ENCODE measurements at places on chromosomes 6 and 20.

DNA sequence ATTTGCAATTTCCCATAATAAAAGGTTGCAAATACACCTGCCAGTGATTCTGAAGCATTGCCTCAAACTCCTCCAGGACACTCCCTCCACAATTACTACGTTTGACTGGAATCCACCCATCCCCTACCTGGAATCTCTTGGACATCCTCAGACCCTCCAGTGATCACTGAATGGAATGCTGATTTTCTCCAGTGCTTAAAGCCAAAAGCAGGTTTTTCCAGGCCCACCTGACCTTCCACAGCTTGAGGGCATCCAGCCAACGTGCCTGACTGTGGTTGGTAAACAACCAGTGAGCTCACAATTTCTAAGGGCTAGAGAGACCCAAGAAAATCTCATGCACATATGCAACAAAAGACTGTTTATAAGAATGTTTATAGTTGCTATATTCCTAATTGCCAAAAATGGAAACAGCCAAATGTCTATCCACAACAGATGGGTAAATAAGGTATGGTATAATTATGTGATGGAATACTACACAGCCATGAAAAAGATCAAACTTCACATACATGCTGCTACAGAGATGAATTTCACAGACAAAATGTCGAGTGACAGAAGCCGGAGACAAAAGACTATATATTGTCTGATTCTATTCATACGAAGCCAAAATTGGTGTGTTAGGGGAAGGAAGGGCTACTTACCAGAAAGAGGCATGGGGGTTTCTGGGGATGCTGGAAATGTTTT lies 147.1 kb upstream of the RREB1 start:
- DNase-seq, result no peak

- DNase-seq, result no peak
Measured at GRCh38 chr20:17661121-17661744, 20.8 kb downstream of the RRBP1 start.

- no peak for DNase-seq
Measured at GRCh38 chr20:35823937-35824336, 52.1 kb downstream of the PHF20 start.

DNA sequence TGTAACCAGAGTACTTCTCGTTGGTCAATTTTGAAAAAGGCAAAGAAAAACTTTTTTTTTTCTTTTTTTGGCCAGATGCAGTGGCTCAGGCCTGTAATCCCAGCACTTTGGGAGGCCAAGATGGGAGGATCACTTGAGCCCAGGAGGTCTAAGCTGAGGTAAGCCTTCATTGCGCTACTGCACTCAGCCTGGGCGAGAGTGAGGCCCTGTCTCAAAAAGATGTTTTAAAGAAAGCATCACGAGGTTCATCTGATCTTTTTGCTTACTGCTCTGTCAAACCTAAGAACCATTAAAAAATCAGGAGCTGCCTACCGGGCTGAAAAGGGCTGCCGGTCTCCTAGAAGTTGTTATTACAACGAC lies 607 bp downstream of the LYRM2 start:
- DNase-seq, result no peak

DNA sequence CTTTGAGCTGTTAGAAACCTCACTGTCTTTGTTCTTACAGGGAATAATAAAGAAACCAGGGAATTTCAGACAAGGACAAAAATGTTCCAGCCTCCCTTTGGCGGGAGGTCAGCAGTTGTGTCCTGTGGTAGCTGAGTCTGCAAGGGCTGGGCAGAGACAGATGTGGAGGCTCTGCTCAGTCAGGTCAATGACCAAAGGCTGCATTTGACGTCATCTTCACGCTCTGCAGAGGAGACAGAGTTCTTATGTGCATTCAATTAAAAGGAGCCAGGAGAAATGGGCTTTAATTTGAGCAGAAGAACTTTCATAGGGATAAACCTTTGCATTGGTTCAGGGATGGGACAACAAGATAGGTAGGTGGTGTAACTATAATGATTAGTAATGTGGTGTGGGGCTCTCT lies 45.1 kb upstream of the FOXA2 start:
- no peak for DNase-seq

DNA sequence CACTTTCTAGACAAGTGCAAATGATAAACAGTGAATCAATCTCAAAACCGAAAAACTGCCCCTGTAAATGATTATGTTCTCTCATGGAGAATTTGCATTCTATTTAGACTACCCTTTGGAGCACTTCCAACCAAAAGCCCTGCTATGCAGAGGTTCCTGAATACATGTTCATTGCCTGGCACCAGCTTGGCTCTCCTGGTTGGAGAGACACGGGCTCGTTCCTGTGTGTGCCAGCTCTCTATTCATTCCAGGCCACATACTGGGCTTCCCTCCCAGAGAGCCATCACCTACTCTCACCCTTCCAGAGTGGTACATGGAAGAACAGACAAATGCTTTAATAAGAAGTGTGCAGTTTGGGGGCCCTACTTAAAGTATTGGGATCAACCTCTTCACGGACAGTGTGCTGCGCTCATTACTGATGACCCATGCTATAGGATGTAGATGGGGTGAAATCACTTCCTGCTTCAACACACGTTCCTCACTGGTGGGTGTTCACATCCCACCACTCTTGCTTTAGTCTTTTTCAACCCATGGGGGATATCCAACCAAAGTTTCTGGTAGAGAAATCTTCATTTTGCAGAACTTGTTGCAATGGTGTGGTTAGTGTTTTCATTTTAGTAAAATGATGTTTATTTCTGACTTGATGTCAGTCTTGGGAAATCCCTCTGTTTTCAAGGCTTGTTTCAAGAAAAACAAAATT lies 38.5 kb upstream of the NAA20 start:
- no peak for DNase-seq

DNA sequence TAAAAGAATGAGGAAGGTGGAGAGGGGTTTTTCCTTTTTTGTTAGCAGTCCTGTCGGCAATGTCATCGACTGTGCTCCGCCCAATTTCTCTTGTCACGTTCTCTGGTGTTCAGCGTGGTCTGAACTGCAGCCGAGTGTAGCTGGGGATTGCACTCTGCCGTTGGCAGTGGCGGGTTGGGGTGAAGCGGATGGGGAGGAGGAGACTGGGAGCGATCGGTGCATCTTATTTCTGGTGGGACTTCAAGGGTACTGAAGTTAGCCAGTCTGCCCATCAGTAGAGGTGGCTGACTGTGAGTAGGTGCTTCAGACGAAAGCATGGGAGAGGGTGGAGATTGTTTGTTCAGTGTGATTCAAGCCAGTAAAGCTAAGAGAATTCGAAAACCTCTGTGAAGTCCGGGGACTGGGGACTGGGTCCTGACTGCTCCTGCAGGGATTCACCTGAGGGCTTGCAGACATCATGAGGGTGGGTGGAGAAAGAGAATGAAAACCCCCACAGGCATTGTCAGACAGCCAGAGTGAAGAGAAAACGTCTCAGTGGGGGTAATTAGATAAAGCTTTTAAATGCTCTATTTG lies 5.1 kb downstream of the RREB1 start:
- peak; percentile 16 for DNase-seq

GRCh38 chr20:21127201-21127981 lies 1.5 kb downstream of the KIZ start:
- DNase-seq, result no peak

GRCh38 chr20:33893314-33893713 lies 82.2 kb downstream of the CHMP4B start:
- no peak for DNase-seq

DNA sequence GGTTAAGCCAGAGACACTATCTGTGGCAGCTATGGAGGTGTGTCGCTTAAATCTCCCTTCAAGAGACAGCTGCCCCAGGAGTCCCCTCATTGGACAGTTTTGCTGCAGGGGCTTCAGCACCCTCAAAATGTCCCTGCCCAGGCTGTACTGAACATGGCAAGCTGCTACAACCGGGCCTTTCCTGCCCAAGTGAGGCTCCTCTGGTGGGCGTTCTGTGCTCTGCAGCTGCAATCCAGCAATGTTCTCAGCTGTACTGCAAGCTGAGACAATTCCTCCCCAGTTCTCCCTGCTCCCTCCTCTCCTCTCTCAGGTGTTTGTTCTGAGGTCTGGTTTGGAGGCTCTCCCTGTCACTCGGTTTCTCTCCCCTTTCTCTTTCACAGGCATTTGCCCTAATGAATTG lies 190.8 kb upstream of the LAMP5 start:
- no peak for DNase-seq

- DNase-seq, result no peak
Measured at GRCh38 chr6:17397764-17398194, 4.4 kb downstream of the CAP2 start.

GRCh38 chr6:108156938-108157233 lies 8.9 kb upstream of the NR2E1 start:
- DNase-seq, result no peak

- DNase-seq, result no peak
Measured at GRCh38 chr6:18533793-18534192, 146.6 kb downstream of the RNF144B start.

GRCh38 chr6:165725201-165725600 lies 62.2 kb upstream of the PDE10A start:
- DNase-seq, result no peak

DNA sequence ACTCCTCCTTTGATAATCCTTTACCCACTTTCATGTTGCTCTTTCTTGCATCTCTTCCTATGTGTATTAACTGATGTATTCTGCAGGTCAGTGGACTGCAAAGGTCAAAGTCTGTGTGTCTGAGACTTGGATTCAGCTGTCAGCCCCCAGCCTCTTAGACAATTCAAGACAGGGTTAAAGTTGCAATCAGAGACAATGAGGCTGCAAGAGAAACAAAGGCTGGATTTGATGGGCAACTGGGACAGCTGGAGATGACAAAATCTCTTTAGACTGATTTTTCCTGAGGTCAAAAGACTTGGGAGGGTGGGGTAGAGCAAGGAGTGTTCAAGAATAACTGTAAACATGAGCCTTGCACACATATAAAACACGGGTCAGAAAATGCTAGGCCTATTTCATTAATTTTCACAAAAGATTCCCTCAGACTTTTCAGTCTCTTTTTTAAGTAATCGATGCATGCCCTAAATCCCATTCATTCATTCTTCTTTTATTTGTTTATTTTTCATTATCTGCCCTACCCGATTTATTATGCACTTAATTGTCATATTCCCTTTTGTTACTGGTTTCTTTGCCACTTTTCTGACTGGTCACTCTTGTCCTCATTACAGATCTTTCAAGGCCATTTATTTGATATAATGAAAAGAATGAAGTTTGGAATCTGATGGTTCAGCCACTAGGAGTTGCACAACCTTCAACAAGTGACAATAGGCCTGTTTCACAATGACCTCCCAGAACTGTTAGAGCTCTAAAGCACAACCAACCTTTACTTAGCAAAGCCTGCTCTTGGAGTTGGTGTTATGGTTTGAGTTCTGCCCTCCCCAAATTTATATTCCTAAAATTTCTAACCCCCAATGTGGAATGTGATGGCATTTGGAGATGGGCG lies 33.8 kb upstream of the AKAP12 start:
- DNase-seq, result no peak

GRCh38 chr6:10410207-10411050 lies 4.4 kb downstream of the TFAP2A start:
- DNase-seq, result no peak

GRCh38 chr6:165597821-165598220 lies 65.2 kb downstream of the PDE10A start:
- no peak for DNase-seq

GRCh38 chr6:31086788-31087440 lies 25.5 kb downstream of the C6orf15 start:
- DNase-seq, result no peak

DNA sequence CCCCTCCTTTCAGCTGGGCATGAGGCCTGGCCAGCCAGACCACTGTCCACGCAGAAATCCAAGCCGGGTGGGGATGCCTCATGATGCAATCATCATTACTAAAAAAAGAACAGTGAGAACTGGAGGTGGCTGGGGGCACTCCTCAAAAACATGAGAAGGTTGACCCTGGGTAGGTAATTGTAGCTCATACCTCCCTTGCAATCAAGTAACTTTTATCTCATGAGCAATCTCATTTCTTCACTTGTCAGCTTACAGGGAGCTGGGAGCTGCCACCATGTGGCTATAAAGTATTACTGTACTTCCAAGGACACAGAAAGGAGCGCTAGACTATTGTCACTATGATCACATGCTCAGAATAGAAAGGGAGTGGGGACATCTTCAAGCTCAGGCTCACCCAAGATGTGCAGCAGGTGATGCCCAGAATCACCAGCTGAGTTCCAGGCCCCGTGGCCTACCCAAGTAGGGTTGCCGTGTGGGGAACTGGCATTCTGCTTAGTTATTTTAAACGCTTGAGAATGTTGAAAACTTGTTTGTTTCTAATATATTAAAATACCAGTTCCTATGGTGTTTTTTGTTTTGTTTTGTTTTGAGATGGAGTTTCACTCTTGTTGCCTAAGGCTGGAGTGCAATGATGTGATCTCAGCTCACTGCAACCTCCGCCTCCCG lies 3.0 kb upstream of the CDH26 start:
- DNase-seq, result no peak

- DNase-seq, result no peak
Measured at GRCh38 chr6:157967020-157967419, 14.6 kb upstream of the SYNJ2 start.

- DNase-seq, result no peak
Measured at GRCh38 chr6:43708860-43709653, 21.5 kb upstream of the MRPS18A start.

Measured in activated T-cell treated with anti-CD3 and anti-CD28 coated beads for 4 hours (primary cell).